PC-9 (cell line): ENCODE measurements at places on chromosomes 3 and 15.

- DNase-seq = no peak
Observed at GRCh38 chr3:2098398-2099027, at the start of gene CNTN4. CNTN4 (plus strand) TSS chr3:2098866.

DNA sequence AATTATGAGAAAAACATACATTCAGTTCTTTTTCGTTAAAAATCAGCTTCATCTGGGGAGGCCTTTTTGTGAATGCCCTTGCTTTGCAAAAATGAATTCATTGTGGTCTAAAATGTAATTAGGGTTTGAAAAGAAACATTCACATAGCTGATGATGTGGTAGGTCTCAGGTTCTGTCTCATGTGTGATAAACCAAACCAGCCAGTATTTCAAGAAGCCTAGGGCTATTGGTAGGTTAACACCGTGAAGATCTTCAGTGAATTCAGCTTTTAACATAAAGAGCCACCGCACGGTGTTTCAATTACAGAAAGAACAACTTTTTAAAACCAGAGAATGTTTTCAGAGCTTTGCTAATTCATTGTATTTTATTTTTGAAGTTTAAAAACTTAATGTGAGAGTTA, 41.9 kb downstream of the CTNNB1 start:
- no peak for DNase-seq

DNA sequence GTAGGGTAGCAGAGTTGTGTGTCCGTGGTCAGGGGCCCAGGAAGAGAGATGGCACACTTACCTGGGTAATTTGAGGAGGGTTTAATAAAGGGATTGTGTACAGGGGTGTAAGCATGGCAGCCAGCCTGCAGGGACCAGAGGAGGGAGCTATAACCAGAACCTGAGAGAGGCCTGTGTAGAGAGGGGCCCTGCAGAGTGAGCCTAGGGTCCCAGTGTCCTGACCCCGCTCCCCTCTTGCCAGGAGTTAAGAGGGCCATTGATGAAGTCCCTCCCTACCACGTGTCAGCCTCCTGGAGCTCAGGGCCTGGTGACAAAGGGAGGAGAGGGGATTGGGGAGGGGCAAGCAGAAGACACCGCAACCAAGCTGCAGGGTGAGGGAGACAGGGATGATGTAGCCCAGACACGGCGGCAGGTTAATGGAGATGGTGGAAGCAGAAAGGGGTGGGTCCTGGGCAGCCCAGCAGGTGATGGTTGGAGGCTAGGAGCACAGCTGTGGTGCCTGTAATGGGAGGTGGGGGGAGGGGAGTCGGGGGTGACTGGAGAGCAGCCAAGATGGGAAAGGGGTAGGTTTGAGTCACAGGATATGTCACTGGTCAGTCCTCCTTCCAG, 165.4 kb upstream of the TOPAZ1 start:
- DNase-seq = no peak

GRCh38 chr3:58531956-58532355, 5.0 kb downstream of the ACOX2 start:
- no peak for DNase-seq

GRCh38 chr15:71282076-71282475, 166.8 kb downstream of the THSD4 start:
- DNase-seq = no peak

GRCh38 chr3:158086776-158087175, 19.4 kb downstream of the SHOX2 start:
- DNase-seq = no peak

DNA sequence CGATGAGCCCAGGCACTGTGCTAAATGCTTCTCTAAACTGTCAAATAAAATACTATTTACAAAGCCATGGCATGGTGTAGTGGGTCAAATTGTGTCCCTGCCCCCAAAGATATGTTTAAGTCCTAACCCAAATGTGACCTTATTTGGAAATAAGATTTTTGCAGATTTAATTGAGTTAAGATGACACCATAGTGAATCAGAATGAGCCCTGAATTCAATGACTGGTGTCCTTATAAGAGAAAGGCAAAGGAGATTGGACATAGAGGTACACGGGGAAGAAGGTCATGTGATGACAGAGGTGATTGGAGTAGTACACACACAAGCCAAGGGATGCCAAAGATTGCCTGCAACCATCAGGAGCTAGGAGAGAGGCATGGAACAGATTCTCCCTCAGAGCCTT, 121.6 kb upstream of the VEPH1 start:
- no peak for DNase-seq

DNA sequence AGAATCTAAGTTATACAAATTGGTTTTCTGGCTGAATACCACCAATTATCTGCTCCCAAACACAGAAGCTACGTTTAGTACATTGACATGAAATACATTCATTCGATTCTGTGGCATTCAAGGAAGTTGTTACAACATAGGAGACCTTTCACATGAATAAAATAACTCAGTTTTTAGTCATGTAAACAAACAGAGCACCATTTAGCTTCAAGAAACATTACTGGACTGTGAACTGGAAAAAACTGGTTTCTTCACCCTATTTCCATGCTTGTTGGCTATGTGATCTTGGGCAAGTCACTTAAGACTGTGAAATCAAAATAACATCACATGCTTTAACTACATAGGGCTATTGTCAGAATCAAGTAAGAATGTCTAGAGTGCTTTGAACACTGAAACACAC, 46.2 kb downstream of the NRG4 start:
- DNase-seq = peak; percentile 77

DNA sequence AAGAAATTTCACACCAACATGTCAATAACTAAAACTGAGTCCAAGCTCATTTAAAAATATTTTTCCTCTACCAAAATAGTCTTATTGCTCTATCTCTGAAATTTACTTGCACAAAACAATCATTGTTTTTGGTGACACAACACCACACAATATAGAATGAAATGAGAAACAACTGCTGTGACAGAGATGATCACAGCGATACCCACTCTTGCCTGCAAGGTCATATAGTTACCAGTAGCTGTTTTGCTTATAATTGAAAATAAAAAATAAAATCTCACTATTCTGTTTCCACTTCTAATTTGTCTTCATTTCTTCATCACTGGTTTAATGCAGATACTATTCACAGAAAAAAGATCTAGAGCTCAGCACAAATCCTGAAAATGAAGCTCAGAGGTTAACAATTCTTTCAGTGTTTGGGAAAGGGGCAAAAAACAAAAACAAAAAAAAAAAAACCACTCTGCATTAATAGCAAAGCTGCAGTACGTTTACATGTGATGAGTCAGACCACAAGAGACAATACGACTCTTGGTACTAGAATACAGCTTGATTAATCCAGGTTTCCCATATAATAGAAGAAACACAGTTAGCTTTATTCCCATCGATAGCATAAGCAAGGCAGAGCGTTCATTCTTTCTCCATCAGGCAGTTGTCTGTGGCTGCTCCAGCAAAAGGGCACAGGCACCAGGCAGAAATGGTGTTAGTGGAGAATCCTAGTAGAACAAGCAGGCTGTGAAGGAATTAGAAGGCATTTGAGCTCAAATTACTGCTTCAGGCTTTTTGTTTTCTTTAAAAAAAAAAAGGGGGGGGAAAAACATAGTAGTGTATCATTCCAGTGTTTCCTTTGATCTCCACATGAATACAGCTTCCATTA, 773 bp downstream of the ANKRD28 start:
- peak; percentile 65 for DNase-seq

GRCh38 chr3:127753898-127754410, 68.4 kb downstream of the MGLL start:
- DNase-seq = no peak

DNA sequence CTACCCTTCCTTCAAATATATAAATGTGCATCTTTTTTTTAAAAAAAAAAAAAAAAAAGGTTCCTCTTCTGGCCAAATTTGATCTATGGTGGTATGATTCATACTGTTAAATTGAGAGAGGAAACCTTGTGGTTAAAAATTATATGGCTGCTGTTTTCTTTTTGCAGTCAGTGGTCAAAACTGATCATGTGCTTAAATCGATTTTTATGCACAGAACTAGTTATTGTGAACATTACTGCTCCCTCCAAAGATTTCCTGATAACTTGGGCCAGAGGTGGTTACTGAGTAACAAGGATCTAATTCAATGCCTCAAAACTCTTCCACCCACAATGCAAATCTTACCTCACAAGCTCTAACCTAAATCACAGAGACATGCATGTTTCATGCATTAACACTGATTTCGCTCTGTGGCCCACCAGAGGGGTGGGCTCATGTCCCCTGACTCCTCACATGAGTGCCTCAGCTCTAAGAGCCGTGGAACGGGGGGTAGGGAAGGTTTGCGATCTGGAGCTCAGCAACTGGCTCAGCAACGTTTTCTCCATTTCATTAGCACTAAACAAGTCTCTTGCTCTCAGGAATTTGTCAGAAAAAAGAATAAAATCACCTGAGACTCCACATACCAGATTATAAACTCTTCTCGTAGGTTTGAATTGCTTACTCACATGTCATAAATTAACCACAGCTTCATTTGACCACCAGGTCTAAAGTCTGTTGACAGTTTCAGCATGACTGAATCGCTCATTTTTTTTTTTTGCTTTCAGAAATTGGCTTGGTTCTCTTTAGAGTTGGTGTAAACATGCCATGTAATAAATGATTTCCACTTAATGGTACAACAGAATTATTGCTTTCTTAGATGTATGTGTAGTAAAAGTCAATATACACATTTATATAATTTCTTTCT, 280.4 kb downstream of the CD47 start:
- no peak for DNase-seq

GRCh38 chr3:188309437-188310269, 155.7 kb downstream of the LPP start:
- DNase-seq = no peak

- no peak for DNase-seq
Observed at GRCh38 chr3:183085634-183086390, 13.5 kb downstream of the MCCC1 start.

DNA sequence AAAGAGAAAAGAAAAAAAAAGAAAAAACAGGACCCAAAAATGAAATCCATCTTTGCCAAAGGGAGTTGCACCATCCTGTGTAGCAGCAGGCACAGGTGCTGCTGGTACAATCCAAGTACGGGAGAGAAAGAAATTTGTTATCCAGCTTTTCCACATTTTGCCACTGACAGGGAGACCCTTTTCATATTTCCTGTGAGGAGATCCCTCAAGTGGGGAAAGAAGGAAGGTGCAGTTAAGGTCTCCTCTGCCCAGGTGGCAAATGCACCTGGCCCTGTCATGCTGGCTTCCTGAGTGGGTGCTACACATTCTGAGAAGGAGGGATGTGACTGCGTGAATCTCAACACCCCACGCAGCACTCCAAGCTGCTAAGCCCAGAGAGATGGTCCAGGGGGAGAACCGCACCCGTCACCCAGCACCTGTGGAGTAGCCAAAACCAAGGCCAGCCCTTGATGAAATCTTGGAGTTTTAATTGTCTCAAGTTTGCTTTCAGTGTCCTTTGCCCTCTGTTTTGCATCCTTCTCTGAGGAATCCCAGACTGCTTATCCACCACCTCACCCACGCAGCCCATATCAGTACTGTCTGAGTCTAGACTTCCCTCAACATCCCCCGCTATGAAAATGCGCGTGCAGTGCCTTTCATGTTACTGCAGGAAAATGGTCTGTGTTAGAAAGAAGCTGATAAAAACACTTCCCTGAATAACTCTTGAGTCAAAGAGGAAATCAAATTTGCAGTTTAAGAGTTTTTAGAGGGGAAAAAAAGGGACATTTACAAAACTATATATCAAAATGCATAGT, 141.9 kb upstream of the THBS1 start:
- DNase-seq = no peak

DNA sequence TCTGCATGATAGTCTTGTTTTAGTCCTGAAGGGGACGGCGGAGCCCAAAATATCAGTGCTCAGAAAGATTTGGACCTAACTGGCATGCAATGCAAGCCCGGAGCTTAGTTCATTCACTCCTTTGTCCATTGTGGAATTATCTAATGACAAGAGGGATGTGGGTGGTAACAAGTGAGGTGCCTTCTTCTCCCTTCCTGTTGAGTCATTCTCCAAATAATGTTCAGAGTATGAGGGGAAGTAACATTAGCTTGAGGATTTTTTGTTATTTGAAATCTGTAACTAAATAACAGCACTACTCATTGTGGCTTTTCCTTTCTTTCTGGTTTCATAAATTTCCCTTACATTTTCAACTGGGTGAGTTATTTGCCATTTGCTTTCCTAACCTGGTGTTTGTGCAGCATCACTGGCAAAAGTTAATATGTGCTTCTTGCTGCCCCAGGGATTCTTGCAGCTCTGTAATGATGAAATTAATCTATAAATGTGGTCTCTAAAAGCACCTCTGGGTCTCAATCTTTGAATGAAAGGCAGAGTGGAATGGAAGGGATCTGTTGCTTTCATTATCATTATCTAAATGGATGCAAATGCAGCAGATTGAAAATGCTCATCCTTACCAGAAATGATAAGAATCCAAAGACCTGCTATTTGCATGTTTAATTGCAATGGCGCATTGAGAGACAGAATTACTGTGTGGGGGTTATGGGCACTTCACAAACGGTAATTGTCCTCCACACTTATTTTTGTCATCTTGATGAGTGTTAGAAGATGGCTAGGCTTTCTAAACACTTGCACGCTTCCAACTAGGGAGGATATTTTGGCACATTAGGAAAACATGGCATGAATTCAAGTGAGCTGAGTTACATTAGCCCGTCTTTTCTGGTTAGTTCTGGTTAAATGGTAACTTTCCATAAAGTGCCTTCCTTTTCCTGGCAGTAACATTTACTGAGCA, 89.9 kb upstream of the MITF start:
- DNase-seq = peak; percentile 34

GRCh38 chr15:90065682-90066049, 36.6 kb downstream of the IDH2 start:
- no peak for DNase-seq

DNA sequence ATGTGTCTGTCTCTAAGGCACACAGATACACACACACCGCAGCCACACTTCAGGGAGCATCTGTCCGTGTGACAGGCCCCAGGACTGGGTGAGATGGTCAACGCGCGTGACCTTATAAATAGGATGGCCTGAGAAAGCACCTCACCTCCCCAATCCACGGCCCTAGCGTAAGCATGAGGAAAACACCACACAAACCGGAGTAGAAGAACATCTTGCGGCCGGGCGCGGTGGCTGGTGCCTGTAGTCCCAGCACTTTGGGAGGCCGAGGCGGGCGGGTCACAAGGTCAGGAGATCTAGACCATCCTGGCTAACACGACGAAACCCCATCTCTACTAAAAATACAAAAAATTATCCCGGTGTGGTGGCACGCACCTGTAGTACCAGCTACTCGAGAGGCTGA, 1.6 kb downstream of the NIPA1 start:
- DNase-seq = no peak

GRCh38 chr3:173529062-173529711, 131.6 kb downstream of the NLGN1 start:
- DNase-seq = peak; percentile 16

- no peak for DNase-seq
Observed at GRCh38 chr3:53815651-53816050, 30.6 kb downstream of the CHDH start.

GRCh38 chr3:60933824-60934223, 317.4 kb downstream of the FHIT start:
- no peak for DNase-seq

- DNase-seq = no peak
Observed at GRCh38 chr15:78763796-78764241, 47.4 kb downstream of the ADAMTS7 start.

GRCh38 chr3:150727653-150728502, 24.2 kb upstream of the ERICH6 start:
- no peak for DNase-seq
